Memory B cell (primary cell): ENCODE measurements at places on chromosomes 6 and 20.

GRCh38 chr6:100468016-100468622, 3.4 kb upstream of the SIM1 start:
- peaks cover 9% of the 10 kb centered on the region for H3K4me1 ChIP-seq
- no peak overlapping the region for H3K27ac ChIP-seq
- no peak overlapping the region for H3K4me3 ChIP-seq
- DNase-seq, result no peak
- peaks cover 23% of the 10 kb centered on the region for H3K27me3 ChIP-seq

DNA sequence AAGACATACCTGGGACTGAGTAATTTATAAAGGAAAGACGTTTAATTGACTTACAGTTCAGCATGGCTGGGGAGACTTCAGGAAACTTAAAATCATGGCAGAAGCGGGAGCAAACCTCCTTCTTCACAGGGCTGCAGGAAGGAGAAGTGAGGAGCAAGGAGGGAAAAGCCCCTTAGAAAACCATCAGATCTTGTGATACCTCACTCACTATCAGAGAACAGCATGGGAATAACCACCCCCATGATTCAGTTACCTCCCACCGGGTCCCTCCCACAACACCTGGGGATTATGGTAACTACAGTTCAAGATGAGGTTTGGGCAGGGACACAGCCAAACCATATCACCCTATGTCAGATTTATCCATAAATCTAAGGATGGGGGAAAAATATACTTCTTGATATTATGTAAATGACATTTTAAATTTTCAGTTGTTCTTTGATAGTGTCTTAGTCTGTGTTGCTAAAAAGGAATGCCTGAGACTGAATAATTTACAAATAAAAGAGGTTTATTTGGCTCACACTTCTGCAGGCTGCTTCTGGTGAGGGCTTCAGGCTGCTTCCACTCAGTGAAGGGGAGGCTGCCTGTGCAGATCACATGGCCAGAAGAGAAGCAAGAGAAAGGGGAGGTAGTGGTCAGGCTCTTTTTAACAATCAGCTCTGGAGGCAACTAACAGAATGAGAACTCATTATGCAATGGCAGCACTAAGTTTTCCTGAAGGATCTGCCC, 1.2 kb upstream of the MCM9 start:
- peaks cover 17% of the 10 kb centered on the region for H3K4me1 ChIP-seq
- peaks cover 13% of the 10 kb centered on the region for H3K36me3 ChIP-seq
- no peak for DNase-seq
- peak overlapping the region; percentile 90 for H3K27ac ChIP-seq
- no peaks in the 10 kb centered on the region for H3K27me3 ChIP-seq

- no peaks in the 10 kb centered on the region for H3K27me3 ChIP-seq
- H3K4me1 ChIP-seq, result peaks cover 28% of the 10 kb centered on the region
- H3K4me3 ChIP-seq, result peak overlapping the region; percentile 12
- no peak for DNase-seq
- peak overlapping the region; percentile 8 for H3K27ac ChIP-seq
These were observed 113.5 kb downstream of the JARID2 start for GRCh38 chr6:15359335-15359862.

GRCh38 chr6:7324520-7324919, 11.5 kb upstream of the SSR1 start:
- H3K4me3 ChIP-seq, result peak overlapping the region; percentile 8
- DNase-seq, result no peak
- peaks cover 4% of the 10 kb centered on the region for H3K27me3 ChIP-seq
- H3K36me3 ChIP-seq, result no peaks in the 10 kb centered on the region
- peaks cover 14% of the 10 kb centered on the region for H3K4me1 ChIP-seq

DNA sequence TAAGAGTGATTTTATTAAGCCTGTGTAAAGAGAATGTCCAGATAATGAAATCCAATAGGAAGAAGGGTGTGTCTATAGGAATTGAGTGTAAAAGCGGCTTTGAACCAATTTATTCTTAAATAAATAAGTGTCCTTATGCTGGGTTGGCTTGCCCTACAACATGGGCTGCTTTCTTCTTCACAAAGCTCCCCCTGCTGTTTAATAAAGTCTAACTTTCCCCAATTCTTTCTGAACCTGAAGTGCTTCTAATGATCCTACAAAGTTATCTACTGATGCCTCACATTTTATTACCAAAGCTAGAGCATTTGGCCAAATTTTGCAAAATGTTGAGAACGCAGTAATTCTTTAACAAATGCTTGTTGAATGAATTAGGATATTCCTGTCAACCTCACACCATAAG, 36.3 kb upstream of the SIRT5 start:
- H3K27me3 ChIP-seq, result no peaks in the 10 kb centered on the region
- peak; percentile 26 for DNase-seq
- H3K27ac ChIP-seq, result no peak overlapping the region
- H3K4me3 ChIP-seq, result no peak overlapping the region

DNA sequence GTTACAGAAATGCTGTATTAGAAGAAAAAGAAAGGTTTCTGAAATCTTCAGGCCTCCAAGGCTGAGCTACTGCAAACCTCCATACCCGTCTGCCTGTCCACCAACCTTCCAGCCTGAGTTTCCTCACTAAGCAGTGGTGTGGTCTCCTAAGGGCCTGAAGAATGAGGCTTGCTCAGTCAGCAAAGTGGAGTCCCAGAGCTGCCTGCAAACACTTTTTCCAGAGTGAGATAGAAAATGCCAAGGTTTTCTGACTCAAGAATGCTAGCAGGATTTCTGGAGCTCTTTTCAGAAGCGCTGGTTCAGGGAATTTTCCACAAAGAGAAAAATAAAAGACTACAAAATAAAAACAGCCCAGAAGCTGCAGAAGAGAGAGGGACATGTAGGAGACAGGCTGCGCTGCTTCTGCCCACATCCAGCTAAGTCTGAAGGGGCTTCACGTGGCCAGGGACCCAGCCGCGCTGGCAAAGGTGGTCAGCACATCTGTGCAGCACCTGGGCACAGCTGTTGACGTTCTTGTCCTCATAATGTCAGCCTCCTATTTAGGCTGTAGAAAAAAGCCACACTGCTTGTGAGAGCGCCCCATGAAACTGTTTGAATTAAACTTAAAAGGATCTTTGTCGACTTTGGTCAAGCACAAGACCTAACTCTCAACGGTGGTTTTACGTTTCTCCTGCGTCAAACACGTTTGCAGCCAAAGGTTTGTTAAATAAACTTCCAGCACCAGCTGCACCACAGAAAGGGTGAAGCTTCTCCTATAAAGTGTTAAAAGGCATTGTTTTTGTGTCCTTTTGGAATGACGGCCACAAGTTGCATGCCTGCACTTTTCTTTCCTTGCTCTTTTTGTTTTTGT, 209.0 kb downstream of the THBS2 start:
- no peak overlapping the region for H3K27ac ChIP-seq
- H3K27me3 ChIP-seq, result peaks cover 2% of the 10 kb centered on the region
- H3K36me3 ChIP-seq, result no peaks in the 10 kb centered on the region
- DNase-seq, result no peak
- H3K4me1 ChIP-seq, result no peaks in the 10 kb centered on the region

- H3K27me3 ChIP-seq, result no peaks in the 10 kb centered on the region
- H3K4me1 ChIP-seq, result peaks cover 14% of the 10 kb centered on the region
- no peak for DNase-seq
- no peak overlapping the region for H3K27ac ChIP-seq
These were observed 464.1 kb downstream of the UTRN start for GRCh38 chr6:144749263-144749662.
